T-helper 2 cell (primary cell): ENCODE measurements at places on chromosomes 16 and 17.

DNA sequence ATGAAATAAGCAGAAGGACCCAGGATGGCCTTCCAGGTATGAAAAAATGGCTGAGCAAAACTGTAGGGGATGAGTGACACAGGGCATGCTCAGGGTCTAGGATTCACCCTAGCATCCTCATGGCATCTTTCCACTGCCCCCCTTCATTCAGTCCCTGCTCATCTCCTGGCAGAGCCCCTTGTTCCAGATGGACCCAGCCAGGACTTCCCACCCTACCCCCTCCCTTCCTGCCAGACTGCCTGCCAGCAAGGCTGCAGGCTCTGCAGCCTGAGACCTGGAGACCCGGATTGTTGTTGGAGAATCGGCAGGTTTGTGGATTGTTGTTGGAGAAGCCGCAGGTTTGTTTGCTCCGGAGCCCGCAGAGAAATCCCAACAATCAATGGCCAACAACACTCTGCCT, 6.6 kb downstream of the SEZ6 start:
- no peak for DNase-seq

GRCh38 chr16:20853981-20854620, 46.1 kb downstream of the DCUN1D3 start:
- DNase-seq, result no peak

DNA sequence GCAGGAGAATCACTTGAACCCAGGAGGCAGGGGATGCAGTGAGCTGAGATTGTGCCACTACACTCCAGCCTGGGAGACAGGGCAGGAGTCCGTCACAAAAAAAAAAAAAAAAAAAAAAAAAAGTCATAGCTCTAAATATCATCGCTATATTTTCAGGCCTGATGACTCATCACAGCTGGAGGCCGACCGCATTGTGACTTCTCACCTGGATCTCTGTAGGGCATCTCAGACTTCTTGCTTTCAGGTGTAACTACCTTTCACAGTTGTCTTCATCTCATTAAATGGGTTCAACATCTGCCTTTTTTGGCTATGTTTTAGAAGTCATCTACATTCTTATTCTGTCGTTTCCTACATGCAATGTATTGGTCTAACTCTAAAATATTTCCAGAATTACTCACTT, 353.1 kb upstream of the MON1B start:
- no peak for DNase-seq

- no peak for DNase-seq
Measured at GRCh38 chr17:67528751-67529436, 151.8 kb downstream of the PITPNC1 start.

- DNase-seq, result no peak
Measured at GRCh38 chr17:80945736-80946135, 45.9 kb upstream of the CHMP6 start.

GRCh38 chr17:76252040-76252954, 12.0 kb upstream of the RNF157 start:
- no peak for DNase-seq

DNA sequence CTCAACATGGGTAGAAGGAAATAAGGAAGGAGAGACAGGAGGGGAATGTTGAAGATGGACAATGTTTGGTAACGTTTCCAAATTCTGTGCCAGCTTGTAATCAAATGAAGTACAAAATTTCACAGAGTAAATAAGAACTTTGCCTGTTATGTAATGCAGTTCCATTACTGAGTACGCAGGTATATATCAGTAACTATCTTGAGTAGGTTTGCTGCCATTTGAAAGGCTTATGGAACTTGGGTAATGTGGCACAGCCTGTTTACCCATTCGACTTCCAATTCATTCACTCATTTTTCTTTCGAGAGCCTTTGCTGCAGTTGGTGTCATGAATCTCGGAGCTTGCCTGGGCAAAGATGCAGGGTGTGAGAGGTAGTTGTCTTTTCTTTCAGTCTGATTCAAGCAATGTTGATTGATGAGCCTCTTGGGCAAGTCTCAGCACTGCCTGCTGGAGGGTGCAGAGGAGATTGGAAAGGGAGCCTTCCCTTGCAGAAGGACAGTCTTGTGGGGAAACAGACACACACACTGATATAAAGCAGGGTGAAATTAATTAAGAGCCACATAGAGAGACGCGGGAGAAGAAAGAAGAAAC, 53.4 kb downstream of the ZNF18 start:
- DNase-seq, result no peak

GRCh38 chr17:47225911-47226688, 17.0 kb downstream of the MYL4 start:
- no peak for DNase-seq

- no peak for DNase-seq
Measured at GRCh38 chr16:1325673-1326371, 7.6 kb upstream of the BAIAP3 start.

DNA sequence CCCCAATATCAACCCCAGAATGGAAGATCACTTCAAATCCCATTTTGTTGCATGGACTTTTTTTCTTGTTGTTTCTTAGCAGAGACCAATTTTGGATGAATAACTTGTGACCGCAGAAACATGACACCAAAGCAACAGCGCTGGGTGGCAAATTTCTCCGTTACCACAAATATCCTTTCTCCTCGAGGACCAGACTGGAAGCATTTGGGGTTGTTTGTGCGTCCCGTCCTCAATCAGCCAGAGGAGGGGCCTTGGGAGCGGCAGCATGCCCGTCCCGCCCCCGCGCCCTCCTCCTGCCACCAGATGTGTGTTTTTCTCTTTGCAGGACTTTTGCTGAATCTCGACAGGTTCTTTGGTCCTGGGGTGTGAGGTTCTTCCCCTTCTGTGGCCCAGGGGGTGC, 282.5 kb upstream of the FOXF1 start:
- DNase-seq, result no peak

DNA sequence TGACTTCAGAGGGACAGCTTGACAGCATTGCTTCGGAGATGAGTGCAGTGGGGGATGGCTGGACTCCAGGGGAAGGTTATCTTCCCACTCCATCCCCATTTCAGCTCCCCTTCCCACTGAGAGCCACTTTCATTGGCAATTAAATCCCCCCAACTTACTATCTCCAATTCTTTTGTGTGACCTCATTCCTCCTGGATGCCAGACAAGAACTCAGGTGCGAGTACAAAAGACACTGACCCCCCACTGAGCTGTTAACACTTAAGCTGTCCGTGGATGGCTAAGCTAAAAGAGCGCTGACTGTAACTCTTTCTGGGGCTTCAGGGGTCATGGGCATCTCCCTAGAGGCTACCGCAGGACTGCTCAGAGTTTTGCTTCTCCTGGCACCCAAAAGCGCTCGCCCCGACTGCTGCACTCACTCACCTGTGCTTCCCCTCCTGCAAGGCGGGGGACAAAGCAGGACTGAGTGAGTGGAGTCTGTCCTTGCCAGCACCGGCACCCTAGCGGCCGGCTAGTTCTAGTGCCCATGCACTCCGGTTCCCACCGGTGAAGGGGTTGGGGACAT, 44.8 kb upstream of the FBXO47 start:
- DNase-seq, result no peak

GRCh38 chr17:33647956-33648355, 354.9 kb upstream of the ASIC2 start:
- DNase-seq, result no peak

DNA sequence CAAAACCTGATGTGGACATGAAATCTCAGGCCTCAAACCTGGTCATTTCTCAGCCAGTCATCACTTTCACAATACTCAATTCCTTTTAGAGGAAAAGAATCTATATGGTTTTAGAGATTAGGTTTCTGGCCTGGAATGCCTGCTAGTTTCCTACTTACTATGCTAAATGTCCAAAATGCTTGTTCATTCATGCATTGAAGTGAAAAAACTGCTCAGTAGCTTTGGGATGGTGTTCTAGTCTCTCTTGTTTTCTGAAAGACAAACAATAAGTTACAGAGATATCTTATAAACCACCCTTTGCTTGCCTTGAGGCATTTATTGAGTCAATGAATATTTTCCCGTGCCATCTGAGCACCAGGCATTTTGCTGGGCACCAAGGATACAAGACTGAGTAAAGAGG, 1146.5 kb upstream of the GOT2 start:
- no peak for DNase-seq

DNA sequence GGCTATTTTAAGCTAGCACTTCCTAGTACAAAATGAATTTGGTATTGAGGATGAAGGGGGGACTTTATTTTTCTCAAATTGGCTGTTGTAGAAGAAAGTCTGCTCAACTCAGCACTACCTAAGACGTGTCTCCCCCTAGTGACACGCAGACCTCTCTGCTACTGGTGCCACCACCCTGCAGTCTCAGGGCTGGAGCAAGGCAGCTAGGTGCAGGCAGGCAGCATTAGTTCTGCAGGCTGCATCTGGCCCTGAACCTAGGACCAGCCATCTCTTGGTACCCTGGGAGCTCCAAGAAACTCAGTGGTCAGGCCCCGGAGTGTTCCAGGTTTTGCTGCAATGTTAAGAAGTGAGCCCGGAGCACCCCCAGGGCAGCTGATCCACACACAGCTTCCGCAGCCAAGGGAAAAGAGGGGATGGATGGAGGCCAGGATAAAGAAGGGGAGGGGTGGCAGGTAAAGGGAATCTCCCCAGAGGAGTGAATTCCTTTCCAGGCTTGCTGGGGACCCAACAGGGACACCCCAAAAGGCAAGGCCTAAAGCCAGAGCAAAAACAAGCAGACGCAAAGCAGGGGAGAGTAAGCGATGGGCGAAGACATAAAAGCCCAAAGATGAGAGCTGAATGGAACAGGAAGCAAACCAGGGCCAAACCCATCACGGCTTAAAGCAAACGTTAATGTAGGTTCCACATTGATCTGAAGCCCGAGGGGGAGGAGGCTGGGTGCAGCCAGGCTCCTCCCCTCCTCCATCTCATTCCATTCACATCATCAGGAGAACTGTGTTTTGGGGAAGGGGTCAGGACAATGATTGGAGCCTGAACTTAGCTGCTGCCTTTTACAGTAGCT, 200.5 kb downstream of the ZFHX3 start:
- DNase-seq, result peak; percentile 35

DNA sequence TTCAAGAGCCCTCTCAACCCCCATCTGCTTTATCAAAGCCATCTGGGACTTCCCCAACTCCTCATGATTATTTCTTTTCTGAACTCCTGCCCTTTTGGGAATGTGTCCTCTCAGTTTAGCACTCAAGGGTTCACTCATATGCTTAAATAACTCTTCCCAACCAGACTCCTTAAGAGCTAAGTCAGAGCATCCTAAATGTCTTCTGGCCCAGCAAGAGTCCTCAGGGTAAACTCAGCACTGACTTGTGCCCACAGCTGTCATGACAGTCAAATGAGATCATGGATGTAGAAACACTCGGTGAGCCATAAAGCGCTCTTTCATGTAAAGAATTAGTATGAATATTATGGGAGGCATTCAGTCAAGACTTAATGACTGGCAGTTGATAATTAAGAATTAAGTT, 85.9 kb downstream of the TEX14 start:
- no peak for DNase-seq

- DNase-seq, result no peak
Measured at GRCh38 chr17:41322903-41323895, 7.7 kb upstream of the KRTAP17-1 start.

DNA sequence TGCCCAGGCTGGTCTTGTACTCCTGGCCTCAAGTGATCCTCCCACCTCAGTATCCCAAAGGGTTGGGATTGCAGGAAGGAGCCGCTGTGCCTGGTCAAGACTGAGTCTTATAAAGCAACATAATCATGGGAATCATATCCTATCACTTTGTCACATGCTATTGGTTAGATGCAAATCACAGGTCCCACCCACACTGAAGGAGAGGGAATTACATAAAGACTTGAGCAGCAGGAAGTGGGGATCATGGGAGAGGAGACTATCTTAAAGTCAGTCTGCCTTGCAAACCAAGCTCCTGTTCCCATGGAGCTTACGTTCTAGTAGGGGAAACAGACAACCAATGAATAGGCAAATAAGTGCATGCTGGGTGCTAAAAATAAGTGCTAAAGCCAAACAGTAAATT, 28.3 kb upstream of the TENT4B start:
- DNase-seq, result no peak

DNA sequence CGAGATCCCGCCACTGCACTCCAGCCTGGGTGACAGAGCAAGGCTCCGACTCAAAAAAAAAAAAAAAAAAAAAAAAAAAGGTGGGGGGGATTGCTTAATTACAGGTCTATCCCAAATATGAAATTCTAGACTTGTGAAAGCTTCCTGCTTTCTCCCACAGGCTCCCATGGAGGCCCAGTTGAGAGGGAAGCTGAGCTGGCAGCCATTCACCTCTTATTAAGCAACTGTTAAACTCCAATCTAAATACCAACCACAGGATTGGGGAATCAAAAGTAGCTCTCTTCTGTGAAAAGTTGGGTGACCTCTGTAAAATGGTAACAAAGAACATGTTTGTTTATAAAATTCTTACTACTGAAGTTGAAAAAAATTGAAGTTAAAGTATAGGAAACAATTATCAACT, 45.8 kb upstream of the STAC2 start:
- no peak for DNase-seq

- no peak for DNase-seq
Measured at GRCh38 chr16:57844416-57845030, 42.2 kb upstream of the KIFC3 start.

- no peak for DNase-seq
Measured at GRCh38 chr16:57935904-57936303, 35.0 kb downstream of the CNGB1 start.

DNA sequence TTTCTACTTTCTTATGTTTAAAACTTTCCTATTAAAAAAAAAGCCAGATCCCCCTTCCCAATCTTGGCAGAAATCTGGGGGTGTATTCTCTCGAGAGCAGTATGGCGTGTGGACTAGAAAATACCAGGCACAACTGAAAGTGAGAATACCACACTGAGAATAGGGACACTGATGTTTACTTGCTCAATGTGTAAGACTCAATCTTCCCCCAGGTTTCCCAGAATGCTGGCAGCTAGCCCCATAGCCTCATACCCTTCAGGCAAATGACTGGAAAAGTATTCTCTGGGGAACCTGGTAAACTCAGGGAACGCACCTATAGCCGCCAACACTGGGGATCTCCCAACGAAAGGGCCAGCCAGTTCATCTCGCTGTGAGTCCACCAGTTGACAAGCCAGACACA, 15.3 kb downstream of the ZZEF1 start:
- no peak for DNase-seq

GRCh38 chr16:84109598-84110335, 7.0 kb downstream of the MBTPS1 start:
- no peak for DNase-seq

GRCh38 chr17:31495022-31495885, 103.8 kb downstream of the RAB11FIP4 start:
- no peak for DNase-seq

GRCh38 chr16:82835487-82836155, 208.9 kb downstream of the CDH13 start:
- DNase-seq, result no peak

DNA sequence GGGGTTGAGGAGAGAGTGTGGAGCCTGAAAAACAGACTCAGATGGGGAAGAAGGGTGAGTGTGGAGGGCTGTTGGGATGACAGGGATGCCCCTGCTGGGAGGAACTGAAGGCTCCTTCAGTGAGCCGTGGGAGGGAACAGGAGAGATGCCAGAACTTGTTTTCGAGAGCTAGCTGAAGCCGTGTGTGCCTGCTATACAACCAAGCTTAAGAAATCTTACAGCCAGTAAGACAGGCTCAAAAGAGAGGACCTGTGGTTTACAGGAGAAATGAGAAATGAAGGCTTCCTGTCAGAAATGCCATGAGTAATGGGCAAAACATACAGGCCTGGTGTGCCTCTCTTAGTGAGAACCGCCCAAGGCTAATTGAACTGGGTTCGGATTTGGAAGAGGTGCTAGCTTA, 99.6 kb downstream of the SPACA3 start:
- DNase-seq, result no peak
